ENCODE measurements at places on chromosomes 7 and 10. TPM values are rescaled to one million over a fixed set of nuclear protein-coding genes. Genes with fewer than 3 reads are reported as not detected.

DNA sequence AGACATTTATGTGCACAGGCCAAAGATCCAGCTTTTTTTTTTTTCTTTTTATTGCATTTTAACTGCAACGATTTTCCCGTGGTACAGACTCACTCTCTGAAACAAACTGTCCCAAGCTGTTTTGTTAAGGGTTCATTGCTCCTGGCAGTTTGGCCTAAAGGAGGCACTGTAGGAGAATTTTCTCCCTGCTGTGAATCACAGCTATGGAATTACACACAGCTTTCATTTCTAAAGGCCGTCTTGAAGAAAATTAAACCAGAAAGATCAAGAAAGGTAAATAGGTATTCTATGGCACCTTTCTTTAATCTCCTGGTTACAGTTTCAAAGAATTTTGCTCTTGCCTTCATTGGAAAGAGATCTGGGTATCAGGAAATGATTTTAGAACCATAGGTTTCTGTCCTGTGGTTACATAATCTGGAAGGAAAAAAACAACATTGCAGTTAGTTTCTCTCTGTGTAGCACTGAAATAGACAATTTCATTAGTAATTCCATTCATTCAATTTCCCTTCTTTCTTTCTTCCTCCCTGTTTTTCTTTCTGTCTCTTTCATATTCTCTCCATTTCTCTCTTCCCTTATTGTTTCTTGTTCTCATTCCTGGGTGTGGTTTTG is 51.2 kb downstream of the PDK4 start:
- DNase-seq = peak; percentile 74
- H3K27ac ChIP-seq = peak overlapping the region; percentile 89
- H3K4me1 ChIP-seq = no peaks in the 10 kb centered on the region
- H3K36me3 ChIP-seq = no peaks in the 10 kb centered on the region
- no peaks in the 10 kb centered on the region for H3K27me3 ChIP-seq

DNA sequence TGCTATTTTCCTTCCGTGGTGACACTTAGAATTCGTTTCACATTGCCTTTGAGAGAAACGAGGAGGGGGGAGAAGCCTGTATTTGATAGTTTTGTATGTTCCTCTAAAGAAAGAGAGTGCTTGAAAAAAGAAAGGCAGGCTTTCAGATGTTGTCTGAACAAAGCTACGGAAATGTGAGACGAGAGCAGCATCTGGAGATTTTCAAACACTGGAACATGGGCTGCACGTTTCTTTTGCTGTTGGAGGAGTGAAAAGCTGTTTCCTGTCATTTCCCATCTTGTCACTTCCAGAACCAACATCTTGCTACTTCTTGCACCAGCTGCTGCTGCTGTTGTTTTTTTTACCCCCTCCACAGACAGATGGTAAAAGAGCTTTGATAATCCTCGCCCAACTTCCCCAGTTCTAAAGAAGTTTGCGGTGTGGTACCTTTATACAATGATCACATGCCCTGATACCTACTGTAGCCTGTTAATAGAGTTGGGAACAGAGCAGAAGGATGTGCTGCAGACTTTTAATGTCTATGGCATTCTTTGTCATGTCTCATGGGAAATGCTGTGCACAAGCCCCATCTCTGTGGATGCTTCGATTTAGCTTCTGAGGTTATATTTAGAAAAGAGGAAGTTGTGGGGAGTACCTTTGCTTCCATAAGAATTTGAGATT is 408.1 kb downstream of the AUTS2 start:
- H3K36me3 ChIP-seq = no peaks in the 10 kb centered on the region
- DNase-seq = no peak
- no peaks in the 10 kb centered on the region for H3K4me1 ChIP-seq
- H3K27ac ChIP-seq = no peak overlapping the region
- H3K27me3 ChIP-seq = no peaks in the 10 kb centered on the region

DNA sequence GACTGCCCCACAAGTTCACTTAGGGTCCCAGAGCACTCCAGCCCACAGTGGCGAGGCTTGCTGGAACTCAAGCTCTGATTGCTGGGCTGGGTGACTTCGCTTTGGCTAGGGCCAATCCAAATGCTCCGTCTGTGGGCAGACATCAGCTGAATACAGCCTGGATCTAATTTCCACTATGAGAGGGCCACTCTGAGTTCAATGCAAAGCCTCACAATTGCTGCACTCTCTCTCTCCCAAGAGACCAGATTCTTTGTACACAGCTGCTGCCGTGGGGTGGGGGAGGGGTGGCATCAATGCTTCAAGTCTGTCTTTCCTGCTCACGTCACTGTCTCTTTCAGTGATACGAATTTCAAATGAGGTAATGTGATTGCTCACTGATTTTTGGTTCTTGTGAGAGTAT is 47.3 kb upstream of the BPGM start:
- no peaks in the 10 kb centered on the region for H3K4me1 ChIP-seq
- DNase-seq = no peak
- no peak overlapping the region for H3K27ac ChIP-seq
- H3K4me3 ChIP-seq = no peak overlapping the region

DNA sequence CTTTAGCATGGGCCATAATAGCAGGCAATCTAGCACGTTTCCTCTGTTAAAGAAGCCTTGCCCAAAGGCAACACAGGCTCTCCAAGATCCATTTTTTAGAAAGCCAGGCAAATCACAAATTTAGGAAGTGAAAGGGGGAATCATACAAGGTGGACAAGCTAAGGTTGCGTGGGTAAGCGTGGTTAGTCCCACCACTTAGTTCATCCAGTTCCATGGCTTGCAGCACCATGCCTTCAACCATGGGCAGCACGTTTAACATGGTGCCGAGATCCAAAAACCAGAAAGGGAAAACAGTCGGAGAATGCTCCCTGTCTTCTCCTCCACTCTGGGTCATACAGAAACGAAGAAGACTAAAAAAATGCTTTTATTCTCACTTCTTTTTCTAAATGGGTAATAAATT is 234.4 kb upstream of the IMMP2L start:
- no peaks in the 10 kb centered on the region for H3K27me3 ChIP-seq
- no peaks in the 10 kb centered on the region for H3K4me1 ChIP-seq

Gene SORCS1
- 0.26 TPM for total RNA-seq

Gene PIK3AP1
- 10.0 TPM for total RNA-seq

Measured in uterus (tissue), 4 donors.